ENCODE measurements at places on chromosomes 12 and 14. TPM values are rescaled to one million over a fixed set of nuclear protein-coding genes. Genes with fewer than 3 reads are reported as not detected.

The RPS6KL1 gene
- 3.7 TPM for polyA plus RNA-seq

The ANKS1B gene
- 1.7 TPM for polyA plus RNA-seq

The BEGAIN gene
- polyA plus RNA-seq: 0.52 TPM

The BRF1 gene
- polyA plus RNA-seq: 19.3 TPM

The NFE2 gene
- not detected for polyA plus RNA-seq

The RIN3 gene
- polyA plus RNA-seq: 7.1 TPM

Data from kidney (tissue), 22 donors.